ENCODE measurements at places on chromosomes 13 and 19.

GRCh38 chr19:51695088-51695487 is 2.0 kb downstream of the SPACA6 start:
- DNase-seq, result no peak

DNA sequence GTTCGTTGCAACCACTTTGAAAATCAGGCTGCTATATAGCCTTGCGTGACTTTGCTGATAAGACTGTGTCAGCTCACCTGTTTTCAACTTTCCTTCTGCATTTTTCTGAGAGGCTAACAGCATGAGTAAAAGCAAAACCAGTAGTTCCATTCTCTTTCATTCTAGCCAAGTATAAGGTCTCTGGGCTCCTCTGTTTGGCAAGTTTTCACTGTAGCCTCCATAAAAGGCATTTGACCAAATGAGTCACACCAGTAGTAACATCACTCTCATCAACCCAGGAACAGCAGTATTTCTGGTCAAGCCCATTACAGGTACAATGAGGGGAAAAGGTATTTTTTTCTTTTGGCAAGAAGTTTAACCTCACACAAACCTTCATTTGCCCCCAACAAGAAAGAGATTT is 1149.8 kb upstream of the MIR17HG start:
- no peak for DNase-seq

GRCh38 chr19:47428177-47428894 is 9.0 kb upstream of the MEIS3 start:
- DNase-seq, result peak; percentile 96

GRCh38 chr19:53880711-53881481 is 1.1 kb upstream of the PRKCG start:
- DNase-seq, result no peak

- DNase-seq, result no peak
These were observed 149.2 kb upstream of the RNF113B start for GRCh38 chr13:98326291-98326690.

- DNase-seq, result no peak
These were observed 34.4 kb upstream of the UBL3 start for GRCh38 chr13:29884671-29885430.

- no peak for DNase-seq
These were observed 17.9 kb downstream of the DEDD2 start for GRCh38 chr19:42199440-42200115.

- no peak for DNase-seq
These were observed 16.4 kb downstream of the ZNF814 start for GRCh38 chr19:57872450-57872849.

DNA sequence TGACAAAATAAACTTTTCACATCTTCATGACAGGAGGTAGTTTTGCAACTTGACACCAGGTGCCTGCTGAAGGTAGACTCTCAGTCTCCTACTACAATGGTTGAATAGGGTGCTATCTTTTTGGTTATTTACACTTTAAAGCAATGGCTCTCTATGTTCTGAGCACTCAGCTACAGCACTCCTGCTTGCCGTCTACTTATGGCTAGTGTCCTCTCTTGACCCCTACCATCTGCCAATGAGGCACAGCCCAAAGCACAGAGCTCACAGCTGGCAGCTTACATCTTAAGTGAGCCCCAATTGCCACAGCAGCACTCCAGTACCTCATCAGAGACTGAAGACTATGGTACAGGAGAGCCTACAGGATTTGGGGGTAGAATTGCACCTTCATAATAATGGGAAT is 11.4 kb downstream of the ZNF708 start:
- peak; percentile 10 for DNase-seq

GRCh38 chr19:33785795-33786194 is 10.9 kb upstream of the KCTD15 start:
- no peak for DNase-seq

DNA sequence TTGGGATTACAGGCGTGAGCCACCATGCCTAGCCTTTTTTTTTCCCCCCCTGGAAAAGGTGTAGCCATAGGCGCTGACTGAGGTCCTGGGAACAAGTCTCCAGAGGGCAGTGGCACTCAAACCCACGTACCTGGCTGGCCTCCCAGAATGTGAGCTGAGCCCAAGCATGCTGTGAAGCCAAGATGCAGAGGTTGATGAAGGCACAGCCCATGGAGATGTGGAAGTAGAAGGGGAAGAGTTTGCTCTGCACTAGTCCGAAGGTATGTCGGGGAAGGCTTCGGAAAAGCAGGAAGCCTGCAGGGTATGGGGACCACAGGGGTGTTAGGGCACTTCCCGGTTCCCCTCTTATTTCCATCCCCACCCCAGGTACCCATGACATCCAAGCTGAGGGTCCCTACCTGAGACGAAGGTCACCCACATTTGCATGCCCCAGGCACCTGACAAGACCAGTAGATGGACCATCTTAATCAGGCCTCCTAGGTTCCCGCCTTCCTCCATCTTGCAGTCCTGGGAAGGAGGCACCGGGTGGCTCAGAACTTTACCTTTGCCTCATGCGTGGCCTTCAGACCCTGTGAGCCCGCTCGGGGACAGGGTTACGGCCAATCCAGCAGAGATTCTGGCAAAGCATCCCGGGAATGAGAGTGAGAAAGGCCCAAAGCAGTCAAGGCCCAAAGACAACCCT is 805 bp downstream of the TMEM205 start:
- peak; percentile 41 for DNase-seq

GRCh38 chr19:15529774-15530372 is 21.5 kb downstream of the CYP4F22 start:
- DNase-seq, result no peak

- DNase-seq, result no peak
These were observed 89.7 kb downstream of the RAB20 start for GRCh38 chr13:110471833-110472162.

DNA sequence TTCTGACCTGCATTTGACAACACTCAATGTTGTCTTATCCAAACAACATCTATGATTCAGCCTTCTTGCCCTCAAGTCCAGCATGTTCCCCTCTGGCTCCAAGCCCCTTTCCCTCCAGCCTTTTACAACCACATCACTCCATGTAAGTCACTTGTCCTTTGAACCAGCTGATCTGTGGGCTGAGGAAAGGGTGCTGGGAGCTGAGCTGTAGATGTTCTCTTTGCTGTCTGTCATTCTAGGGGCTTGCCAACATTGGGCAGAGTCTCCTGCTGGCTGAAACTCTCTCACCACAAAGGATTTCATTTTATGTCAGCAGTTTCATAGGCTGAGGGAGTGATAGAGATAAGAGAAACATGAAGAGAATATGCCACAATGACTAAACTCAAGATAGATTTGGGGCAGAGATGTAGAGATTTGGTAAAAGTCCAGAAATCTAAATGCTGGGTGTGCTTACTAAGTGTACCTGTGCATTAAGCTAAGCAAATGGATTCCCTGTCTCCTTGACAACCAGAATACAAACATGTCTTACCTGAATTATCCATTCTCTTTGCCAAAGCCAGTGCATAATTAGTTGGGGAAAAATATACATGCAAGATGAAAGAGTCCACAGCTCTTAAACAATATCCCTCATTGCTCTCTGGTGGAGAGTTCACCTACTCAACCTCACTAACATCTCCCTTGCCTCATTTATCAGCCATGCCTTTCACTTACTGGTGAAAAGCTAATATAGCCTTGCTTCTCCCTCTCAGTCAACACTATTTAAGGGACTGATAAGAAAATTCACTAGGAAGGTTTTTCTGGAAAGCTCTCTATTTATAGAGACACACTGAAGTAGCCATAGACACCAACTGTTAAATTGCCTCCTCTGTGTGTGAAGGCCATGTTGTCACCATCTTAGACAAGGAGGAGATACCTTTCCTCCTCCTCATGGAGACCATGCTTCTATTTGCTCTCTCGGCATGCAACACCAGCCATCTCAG is 175.5 kb upstream of the SERP2 start:
- no peak for DNase-seq

DNA sequence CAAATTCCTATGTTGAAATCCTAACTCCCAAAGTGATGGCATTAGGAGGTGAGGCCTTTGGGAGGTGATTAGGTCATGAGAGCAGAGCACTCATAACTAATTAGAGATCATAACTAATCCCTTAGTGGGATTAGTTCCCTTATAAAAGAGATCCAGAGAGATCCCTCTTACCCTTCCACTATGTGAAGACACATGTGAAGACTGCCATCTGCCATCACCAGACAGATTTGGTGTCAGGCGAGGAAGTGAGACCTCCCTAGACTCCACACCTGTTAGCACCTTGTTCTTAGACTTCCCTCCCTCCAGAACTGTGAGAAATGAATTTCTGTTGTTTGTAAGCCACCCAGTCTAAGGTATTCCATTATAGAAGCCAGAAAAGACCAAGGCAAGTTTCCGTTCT is 112.2 kb downstream of the NDFIP2 start:
- DNase-seq, result no peak
